ENCODE measurements at places on chromosomes 3 and 15.

DNA sequence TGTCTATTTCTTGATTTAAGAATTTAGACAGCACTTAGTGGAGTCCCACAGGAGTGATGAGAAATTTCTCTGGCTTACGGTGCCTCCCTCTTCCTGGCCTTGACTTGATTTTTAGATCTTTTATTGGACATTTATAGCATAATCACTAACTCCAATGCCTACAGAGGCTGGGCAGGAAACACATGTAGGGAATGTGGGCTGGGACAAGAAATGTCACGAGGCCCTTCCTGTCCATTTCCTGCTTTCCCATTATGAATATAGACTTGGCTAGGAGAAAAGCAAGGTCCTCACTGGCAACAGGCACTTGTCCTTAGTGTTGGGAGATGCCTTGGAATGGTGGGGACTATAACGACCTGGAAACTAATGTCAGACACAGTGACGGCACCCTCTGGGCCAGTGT is 100.3 kb downstream of the MYLK start:
- DNase-seq: no peak

DNA sequence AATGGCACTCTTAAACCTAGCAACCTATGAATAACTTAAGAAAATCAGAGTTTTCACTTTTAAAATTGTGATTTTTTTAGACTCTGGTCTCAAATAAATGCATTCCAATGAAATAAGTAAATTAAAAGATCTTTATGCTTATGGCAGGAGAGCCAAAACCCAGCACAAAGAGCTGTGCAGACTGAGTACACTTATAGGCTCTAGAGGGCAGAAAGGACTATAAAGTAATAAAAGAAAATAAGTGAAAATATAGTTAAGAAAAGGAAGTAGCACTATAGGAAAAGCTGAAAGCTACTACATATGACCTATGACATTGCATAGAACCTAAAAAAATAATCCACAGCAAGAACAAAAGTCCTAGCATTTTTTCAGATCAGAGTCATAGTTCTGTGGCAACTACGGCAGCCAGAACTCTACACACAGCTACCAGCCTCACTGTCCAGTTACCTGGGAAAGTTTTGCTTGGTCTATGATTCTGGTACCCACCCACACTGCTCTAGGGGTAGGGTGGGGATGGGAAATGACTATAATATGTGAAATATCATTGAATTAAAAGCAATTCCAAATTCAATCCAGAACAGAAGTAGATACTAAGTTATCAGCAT is 30.5 kb downstream of the CLASP2 start:
- peak; percentile 38 for DNase-seq

DNA sequence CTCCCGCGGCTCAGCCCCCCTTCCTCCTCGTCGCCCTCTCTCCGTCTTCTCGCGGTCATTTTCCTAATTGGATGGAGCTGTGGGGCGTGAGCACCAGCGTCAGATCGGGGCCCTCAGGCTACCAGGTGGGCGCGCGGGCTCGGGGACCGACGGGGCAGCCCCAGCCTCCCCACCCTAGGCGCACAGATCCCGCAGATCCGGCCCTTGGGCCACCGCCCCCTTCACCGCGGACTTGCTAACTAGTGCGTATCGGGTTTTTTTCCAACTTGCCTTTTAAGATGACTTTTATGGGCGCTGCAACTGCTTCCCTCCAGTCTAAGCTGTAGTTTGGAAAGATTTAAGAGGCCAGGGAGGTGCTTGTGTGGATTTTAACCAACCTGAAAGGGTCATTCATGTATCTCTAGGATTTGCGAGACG is 1.3 kb downstream of the ZNF710 start:
- peak; percentile 34 for DNase-seq

DNA sequence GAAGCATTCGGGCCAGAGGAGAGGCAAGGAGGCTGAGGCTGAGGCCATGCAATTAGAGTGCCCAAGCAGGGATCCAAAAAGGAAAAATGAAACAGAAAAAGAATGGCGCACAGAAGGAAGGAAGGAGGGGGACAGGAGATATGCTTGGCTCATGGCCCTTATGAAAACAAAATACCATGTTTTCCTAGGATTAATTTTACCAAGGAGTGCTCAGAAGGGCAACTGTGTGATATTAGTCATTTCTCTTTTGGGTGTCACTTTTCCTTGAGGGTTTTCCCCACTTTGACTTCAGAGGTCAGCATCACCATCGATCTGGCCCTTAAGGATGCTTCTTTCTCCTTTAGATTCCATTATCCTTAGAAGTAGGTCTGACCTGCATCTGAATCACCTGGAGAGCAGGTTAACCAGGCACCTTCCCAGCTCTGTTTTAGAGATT is 1.4 kb downstream of the PARP14 start:
- DNase-seq: no peak

DNA sequence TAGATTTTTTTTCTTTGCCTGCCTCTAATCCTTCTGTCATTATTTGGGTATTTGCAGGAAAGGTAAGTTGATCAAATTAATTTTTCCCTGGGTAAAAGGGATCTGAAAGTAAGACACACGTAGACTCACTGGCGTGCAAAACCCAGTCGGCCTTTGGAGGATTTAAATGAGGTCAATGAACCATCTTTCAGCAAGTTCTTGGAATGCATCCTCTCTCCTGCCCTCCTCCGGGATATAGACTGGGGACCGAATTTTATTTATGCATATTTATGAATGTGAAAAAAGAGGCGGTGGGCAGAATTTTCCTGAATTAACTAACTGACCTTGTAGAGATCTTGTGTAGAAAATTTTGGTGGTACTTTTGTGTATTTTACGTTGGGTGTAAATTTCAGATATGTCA is 2.2 kb downstream of the CADM2 start:
- DNase-seq: no peak

DNA sequence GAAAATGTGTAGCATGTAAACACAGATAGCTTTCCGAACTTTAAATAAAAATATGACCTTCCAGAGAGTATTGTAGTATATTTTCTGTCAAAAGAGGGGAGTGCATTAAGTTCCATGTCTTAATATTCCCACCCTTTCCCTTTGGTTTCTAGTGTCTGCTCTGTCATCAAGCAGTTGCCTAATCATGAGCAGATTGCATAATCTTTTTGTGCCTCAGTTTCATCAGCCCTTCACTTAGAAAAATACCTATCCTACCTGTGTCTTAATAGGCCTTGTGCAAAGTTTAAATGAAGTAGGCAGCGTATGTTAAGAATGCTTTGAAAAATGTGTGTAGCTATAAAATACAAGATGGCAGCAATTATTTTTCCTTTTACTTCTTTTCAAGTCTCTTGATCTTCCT is 52.8 kb downstream of the CALML4 start:
- DNase-seq: peak; percentile 19

DNA sequence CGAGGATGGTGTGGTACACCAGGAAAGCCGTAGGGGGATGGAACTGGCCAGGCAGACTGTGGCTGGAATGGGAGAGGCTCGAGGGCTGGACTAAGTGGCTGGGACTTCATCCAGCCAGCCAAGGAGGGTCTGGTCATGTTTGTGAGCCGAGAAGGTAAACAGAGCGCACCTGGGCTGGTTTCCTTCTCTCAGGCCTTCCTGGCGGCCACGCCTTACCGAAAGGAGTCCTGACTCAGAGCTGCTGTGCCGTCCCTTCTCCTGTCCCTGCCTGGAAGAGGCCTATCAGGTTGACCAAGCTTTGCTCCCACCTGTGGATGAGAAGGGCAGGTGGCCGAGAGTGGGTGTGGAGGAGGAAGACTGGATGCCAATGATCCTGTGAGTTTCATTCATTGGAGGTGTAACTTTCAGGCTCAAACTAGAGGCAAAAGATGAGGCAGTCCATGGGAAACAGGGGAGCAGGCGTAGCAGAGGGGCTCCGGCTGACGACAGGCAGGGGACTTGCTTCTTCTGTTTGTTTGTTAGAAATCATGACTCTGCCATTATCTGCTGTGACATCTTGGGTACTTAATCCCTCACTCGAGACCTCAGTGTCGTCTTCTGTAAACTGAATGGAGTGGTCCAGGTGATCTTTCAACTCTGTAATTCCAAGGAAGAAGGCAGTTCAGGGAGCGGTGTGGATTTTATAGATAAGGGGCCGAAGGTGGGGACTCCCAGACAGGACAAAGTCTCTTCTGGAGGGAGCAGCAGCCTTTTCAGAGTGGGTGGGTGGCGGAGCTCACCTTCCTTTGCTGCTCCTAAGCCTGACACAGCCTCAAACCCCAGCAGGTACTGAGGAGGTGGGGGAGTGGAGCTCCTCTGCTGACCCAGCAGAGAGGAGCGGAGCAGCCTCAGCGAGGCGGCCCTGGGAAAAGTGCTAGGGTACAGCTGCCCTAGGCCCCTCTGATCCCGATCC is 71.8 kb upstream of the GATM start:
- peak; percentile 32 for DNase-seq

- DNase-seq: peak; percentile 13
These were observed 51.6 kb upstream of the C15orf39 start for GRCh38 chr15:75149867-75150709.

GRCh38 chr15:79960502-79961212 is 10.3 kb downstream of the BCL2A1 start:
- no peak for DNase-seq

- DNase-seq: no peak
These were observed 97.6 kb downstream of the TPRG1 start for GRCh38 chr3:189269365-189269764.

- no peak for DNase-seq
These were observed 57.7 kb downstream of the IL16 start for GRCh38 chr15:81254277-81254915.

GRCh38 chr15:73927003-73927475 is 777 bp downstream of the LOXL1 start:
- no peak for DNase-seq

GRCh38 chr3:116473602-116474001 is 28.3 kb upstream of the LSAMP start:
- DNase-seq: peak; percentile 20

- peak; percentile 83 for DNase-seq
These were observed 218.2 kb upstream of the TPM1 start for GRCh38 chr15:62824111-62825015.

DNA sequence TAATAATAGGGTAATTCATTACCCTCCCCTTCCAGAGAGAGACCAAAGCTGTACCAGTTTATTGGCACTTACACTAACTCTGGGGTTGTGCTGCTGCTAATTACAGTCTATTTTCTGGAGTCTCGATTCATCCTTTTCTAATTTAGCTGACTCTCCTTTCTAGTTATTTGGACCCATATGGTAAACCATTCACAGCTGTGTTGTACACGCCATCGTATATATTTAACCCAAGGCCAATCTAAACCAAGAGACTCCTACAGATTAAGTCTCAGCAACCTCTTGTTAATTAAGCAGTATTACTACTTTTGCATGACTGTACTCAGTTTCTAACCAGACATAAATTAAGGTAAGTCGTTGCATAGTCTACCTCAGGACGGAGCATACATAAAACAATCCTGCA is 22.5 kb downstream of the ANXA2 start:
- no peak for DNase-seq

DNA sequence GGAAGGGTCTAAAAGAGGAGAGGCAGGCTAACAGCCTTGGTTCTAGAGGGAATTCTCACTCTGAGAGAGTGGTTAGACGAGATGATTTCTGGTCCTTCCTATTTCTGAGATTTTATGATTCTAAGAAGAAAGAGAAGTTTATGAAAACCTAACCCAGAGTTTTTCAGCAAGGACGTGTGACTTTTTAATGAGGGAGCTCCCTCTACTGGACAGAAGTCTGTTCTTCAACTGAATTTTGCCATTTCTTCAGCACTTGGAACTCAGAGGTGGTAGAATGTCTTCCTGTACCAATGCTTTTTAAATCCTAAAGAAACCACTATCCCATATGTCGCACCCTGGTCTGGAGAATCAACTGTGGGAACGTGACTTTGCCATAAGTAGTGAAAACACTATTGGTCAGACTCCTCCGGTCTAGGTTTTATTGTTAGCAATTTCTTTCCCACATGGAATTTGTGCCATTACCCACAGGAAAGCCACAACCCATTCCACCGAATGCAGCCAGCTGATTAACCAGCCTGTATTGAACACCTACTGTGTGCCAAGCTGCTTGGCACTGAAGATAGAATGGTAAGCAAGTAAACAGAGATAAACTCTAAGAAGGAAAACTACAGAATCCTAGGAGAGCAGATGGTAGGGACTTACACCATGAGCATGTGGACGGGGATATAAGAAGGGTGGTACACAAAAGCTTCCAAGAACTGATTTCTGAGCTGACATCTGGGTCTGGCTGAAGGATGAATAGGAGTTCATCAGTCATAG is 199.5 kb upstream of the LMCD1 start:
- DNase-seq: peak; percentile 72

- no peak for DNase-seq
These were observed 34.6 kb upstream of the ESYT3 start for GRCh38 chr3:138399766-138400165.

DNA sequence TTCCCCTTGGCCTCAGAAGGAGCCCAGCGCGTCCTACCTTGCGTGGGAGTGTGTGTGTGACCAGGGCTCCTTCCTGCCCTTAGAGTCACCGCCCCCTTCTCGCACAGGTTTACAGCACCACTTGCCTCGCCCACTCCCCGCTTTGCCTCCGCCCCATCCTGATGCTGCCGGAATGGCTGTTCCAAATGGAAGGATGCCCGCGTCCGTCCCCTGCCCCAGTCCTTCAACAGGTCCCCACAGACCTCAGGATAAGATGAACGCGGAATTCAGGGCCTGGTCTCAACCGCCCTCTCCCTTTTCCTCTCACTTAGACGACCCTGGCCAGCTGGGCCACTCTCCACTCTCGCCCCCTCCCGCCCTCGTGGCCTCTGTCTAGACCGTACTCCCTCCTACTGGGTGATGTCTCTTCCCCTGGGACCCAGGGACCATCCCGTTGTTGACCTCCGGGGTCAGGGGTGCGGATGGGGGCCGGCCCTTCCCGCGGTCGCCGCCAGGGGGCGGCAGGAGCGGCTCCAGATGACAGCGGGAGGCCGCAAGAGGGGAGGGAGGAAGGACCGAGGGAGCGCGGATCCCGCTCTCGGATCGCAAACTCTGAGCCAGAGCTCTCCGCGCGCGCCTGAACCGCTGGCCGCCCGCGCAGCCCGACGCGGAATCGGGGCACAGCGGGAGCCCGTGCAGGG is at the start of gene THSD4:
THSD4 (plus strand) TSS at position 585 of the 680 bp plus-strand sequence.
- no peak for DNase-seq

DNA sequence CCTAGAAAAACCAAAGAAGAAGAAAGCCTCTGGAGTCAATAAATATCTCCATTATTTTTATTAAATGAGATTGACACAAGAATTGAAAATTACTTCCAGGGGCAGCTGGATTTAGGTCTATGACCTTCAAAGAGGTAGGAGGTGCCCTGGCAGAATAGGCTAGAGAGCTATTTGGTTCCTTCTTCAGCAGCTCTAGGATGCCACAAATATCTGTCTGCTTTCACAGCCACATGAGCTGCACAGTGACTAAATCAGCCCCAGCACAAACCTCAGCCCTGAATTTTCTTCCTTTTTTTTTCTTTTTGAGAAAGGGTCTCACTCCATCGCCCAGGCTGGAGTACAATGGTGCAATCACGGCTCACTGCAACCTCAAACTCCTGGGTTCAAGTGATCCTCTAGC is 223.5 kb downstream of the ABHD5 start:
- no peak for DNase-seq
